Spinal cord (tissue), 10 donors: ENCODE measurements at places on chromosomes 2 and 18. TPM values are rescaled to one million over a fixed set of nuclear protein-coding genes. Genes with fewer than 3 reads are reported as not detected.

Gene VPS4B
- 60.3 TPM for total RNA-seq

Gene ANXA4
- total RNA-seq, result 61.4 TPM

Gene STPG4
- total RNA-seq, result 0.44 TPM

Gene C1QL2
- total RNA-seq, result 0.20 TPM

Gene ANKRD62
- total RNA-seq, result 0.06 TPM

Gene INPP5D
- 11.4 TPM for total RNA-seq

Gene NGEF
- 15.4 TPM for total RNA-seq

Gene CBLN2
- total RNA-seq, result 73.7 TPM

Gene DNMT3A
- total RNA-seq, result 33.7 TPM

Gene GPC1
- 27.2 TPM for total RNA-seq

Gene TFCP2L1
- 0.30 TPM for total RNA-seq

Gene SPATS2L
- total RNA-seq, result 75.3 TPM

Gene CDH2
- 110 TPM for total RNA-seq

Gene TLX2
- total RNA-seq, result 0.69 TPM

Gene AMER3
- total RNA-seq, result 11.4 TPM

Gene HOXD1
- 2.7 TPM for total RNA-seq

Gene PIAS2
- 42.2 TPM for total RNA-seq

Gene ACTG2
- 5.3 TPM for total RNA-seq

Gene KIF1A
- 125 TPM for total RNA-seq

Gene TDRD15
- total RNA-seq, result 0.20 TPM

Gene ACOXL
- 0.40 TPM for total RNA-seq

Gene CACNB4
- 62.9 TPM for total RNA-seq

Gene GDF7
- 1.1 TPM for total RNA-seq

Gene SLC23A3
- total RNA-seq, result 0.69 TPM

Gene OSR1
- 138 TPM for total RNA-seq

Gene TUBA3E
- not detected for total RNA-seq

Gene FOXD4L1
- 0.10 TPM for total RNA-seq

Gene GNLY
- 0.40 TPM for total RNA-seq

Gene METTL5
- 40.8 TPM for total RNA-seq

Gene CNDP1
- 0.61 TPM for total RNA-seq

Gene KYNU
- 2.4 TPM for total RNA-seq

Gene SP140
- total RNA-seq, result 1.6 TPM

Gene SGPP2
- total RNA-seq, result 8.9 TPM

Gene SERPINB2
- total RNA-seq, result 0.28 TPM
